ENCODE measurements at places on chromosomes 2 and 18.

- DNase-seq: no peak
Measured at GRCh38 chr2:145102706-145103105, 582.8 kb upstream of the ZEB2 start.

DNA sequence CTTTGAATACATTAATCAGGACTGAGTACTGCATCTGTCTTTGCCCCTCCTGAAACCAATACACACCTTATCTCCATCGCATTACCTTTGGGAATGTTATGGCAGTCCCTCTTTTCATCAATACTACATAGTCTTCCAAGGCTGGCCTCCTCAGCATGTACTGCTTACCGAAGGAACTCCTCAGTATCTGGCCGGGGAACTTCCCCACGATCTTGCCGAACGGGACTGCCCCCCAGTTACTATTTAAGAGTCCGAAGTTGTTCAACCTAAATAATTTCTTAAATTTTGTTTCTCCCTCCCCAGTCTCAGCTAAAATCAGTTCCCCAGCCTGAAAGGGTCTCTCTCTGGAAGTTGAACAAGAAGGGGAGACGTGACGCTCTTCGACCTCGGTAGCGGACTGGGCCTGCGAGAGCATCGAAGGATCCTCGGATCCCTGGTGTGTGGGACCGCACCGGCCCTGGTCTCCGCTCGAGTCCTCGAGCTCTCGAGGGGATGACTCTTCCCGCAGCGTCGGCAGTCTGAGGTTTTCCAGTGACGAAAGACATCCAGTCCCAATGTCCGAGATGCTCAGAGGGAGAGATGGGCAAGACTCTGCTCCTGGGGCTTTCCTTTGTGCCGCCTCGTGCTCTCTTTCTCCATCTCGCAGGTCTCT, 489 bp downstream of the TRMT61B start:
- peak; percentile 60 for DNase-seq

GRCh38 chr2:236972491-236973342, 113.0 kb upstream of the COPS8 start:
- DNase-seq: peak; percentile 95

GRCh38 chr18:51824746-51825145, 515.3 kb upstream of the DCC start:
- no peak for DNase-seq

- peak; percentile 43 for DNase-seq
Measured at GRCh38 chr2:104755026-104755878, 98.7 kb upstream of the POU3F3 start.

- no peak for DNase-seq
Measured at GRCh38 chr18:23852236-23853045, 162.1 kb upstream of the TTC39C start.

DNA sequence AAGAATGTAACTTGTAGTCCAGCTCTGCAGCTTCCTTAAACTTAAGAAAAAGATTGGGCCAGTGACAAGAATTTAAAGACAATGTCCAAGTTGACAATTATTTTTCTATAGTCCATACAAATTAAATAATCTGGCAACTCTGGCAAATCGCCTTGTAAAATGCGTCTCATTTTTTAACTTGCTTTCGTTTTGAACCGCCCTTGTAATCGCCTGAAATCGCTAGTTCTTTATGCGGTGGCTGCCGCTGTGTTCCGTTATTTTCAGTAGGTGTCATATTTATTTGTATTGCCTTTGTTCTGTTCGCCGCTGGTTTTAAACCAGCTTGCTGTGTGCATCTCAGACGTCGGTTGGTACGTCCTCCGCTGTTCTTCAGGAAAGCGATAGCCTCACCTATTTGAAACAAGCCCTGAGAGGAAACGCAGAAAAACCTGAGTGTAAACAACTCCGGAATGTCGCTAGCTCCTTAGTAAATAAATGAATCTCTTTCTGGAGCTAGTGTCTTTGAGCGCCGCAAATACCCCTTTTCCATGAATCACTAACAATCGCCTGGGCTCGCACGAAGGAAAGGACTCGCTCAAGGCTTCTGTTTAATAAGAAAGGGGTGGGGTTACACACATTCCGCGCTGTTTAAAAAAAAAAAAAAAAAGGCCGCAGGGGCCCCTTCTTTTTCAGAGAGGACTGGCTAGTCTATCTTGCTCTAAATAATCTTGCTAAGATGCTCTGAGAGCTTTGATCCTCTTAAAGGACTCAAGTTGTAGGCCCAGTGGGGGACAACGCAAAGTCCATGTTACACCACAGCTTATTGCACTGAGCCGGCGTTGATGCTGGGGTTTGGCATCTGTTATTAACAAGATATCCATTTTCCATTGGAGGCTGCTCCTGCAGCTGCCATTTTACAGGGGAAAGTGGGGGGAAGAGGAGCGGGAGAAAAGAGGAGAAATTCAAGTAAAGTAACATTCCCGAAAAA, 3.0 kb downstream of the HOXD8 start:
- DNase-seq: peak; percentile 49

GRCh38 chr2:98043101-98043500, 43.9 kb upstream of the VWA3B start:
- no peak for DNase-seq

DNA sequence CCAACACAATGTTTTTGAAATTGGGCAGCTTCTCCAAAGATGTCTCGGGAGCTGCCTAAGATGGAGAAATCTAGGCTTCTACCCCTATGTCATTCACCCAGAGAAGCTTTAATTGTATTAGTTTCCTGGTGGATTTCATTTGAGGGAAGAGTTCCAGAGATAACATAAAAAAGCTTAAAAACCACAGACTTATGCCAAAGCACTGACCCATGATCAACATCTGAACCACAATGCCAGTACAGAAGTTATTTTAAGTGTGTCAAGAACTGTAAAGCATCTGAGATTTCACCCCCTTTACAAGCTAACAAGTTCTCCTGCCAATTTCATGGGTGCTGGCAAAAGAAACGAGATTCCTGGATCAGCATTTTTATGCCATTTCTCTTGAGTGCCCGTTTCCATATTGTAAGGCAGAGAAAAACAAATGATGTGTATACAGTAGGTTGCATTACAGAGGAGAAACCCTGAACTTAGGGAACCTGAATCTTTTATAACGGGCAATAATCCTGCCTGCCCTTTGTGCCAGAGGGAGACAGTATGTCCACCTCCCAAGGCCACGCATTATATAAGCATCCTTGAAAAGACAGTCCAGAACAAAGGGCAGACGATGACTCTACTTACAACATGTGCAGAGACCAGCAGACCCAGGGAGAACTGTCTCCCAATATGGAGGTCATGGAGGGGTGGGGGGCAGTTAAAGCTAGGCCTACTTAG, 44.1 kb downstream of the MREG start:
- DNase-seq: no peak

DNA sequence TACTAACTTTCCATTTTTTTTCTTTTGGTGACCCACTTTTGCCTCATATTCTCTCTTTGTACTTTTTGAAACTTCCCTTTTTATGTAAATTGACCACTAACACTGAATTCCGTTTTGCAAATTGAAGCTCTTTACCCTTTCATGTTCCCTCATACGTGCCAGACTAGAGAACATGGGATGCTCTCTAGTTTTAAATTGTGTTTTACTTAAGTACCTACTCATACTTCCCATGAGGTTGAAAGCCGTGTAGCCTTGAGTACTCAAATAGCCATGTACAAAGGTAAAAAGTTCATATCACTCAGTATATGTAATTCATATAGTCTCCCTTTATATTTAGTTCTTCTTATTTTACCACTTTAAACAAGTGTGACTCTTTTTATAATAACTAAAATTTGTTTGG, 119.7 kb downstream of the PIK3C3 start:
- DNase-seq: no peak

- DNase-seq: no peak
Measured at GRCh38 chr2:211159972-211160371, 603.6 kb downstream of the CPS1 start.

- DNase-seq: no peak
Measured at GRCh38 chr18:73189718-73190117, 321.9 kb upstream of the NETO1 start.

DNA sequence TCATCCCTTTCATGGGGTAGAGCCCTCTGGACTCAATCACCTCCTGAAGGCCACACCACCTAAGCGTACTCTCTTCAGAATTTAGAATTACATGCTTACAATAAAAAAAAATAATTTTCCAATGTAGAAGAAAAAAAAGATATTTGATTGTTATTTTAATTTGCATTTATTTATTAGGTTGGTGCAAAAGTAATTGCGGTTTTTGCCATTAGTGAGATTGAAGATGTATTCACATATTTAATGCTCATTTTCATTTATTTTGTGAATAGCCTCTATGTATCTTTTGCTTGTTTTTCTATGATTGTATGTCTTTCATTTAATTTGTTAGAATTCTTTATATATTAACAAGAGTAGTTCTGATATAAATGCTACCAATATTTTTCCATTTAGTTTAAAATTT, 220.5 kb downstream of the RND3 start:
- DNase-seq: no peak

DNA sequence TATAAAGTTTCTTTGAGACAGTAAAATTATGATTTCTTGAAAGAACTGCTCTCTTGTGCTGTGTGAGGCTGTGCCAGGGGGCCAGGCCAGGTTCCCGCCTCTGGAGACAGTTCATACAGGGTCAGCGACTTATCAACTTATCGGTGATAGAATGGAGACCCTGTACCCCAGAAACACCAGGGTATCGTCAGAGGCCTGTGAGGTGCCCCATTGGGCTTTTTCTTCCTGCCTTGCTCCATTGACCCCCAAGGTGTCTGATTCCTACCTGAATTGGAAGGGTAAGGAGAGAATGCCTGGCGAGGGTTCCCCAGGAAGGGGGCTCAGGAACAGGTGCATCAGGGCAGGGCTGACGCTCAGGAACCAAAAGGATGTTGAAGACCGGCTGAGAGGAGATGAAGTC, 4.3 kb downstream of the DLX1 start:
- no peak for DNase-seq

- no peak for DNase-seq
Measured at GRCh38 chr2:60662781-60663180, 93.3 kb upstream of the PAPOLG start.

GRCh38 chr2:48250943-48251342, 279.0 kb upstream of the STON1 start:
- DNase-seq: no peak

GRCh38 chr2:181978351-181979150, 7.1 kb upstream of the PPP1R1C start:
- no peak for DNase-seq

GRCh38 chr2:13686262-13686661, 946.3 kb upstream of the LRATD1 start:
- DNase-seq: no peak

DNA sequence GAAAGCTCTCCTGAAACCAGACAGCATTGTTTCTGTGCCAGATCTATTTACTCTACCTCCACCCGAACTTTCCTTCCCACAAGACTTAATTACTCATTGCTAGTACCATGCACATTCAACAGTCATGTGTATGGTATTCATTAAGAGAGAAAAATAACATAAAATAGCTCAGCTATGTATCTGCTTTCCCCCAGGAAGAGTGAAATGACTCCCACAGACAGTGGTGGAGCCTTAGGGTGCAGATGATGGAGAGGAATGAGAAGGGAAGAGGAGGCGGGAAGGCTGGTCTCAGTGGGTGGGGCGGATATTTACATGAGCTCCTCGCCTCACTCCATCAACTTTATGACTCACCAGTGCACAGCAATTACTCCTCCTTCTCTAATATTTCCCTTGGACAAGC, 724.5 kb downstream of the EPHA4 start:
- peak; percentile 72 for DNase-seq

DNA sequence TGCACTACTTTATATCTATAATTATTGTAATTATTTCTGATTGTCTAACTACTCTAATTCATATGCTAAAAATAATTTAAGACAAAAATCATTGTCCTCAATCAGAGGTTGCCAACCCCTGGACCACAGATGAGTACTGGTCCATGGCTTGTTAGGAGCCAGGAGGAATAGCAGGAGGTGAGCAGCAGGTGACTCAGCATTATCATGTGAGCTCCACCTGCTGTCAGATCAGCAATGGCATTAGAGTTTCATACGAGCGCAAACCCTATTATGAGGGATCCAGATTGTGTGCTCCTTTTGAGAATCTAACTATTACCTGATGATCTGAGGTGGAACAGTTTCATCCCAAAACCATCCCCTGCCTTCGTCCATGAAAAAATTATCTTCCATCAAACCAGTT, 1434.4 kb downstream of the LRP1B start:
- no peak for DNase-seq

DNA sequence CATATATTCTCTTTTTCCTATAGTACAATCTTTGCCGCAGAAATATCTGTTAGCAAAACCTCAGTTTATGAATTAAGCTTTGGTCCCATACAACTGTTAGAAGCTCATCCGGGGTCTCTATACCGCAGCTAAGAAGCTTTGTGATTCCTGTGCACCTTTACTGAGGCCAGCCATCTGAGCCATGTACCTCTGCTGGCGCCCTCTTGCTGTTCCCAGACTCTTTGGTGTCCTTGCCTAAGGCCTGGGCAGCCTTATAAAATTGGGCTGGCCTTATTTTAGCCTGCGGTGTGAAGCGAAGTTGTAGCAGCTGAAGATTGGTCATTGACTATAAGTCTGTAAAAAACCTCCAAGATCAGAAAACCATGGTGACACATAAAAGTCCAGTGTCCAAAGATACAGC, 1135.1 kb upstream of the CHAC2 start:
- DNase-seq: no peak

- no peak for DNase-seq
Measured at GRCh38 chr2:25072606-25073005, 30.7 kb downstream of the EFR3B start.

DNA sequence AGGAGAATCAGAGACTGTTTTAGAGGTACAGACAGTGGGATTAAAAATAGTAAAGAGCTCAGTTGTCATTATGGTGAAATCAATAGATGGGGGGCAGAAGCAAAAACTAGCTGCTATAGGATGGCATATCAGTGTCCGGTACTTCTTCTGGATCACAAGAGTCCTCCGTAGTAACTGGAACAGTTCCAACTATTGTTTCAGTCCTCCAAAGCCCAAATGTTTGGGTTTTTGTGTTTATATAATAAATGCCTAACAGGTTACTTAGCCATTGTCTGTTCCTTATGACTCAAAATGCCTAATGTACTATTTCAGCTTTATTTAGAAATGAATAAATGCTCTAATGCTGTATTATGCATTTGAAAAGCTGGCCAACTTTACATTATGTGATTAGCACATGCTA, 401.2 kb downstream of the PTH2R start:
- DNase-seq: no peak

DNA sequence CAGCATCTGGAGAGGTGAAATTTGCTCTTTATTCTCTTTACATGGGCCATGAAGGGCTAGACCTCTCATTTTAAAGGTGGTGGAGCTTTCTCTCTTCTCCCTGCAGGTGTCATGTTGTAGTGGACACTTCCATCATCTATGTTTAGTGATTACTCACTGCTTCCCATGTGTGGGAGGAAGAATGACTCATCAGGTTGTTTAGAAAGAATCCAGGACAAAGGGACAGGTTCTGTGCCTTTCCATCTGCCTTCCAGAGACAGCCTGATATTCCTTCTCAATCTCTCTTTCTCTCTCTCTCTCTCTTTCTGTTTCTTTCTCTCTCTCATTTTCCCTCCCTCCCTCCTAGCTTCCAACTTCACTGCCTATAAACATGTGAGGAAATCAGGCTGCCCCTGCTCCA, 38.7 kb downstream of the SCG2 start:
- peak; percentile 69 for DNase-seq

GRCh38 chr2:181973171-181973783, 12.4 kb upstream of the PPP1R1C start:
- no peak for DNase-seq
